Natural killer cell treated with Interleukin-12 subunit alpha and Interleukin-12 subunit beta and Interleukin-15 and Interleukin-18, amount 100 ng/mL, for 72 hours (primary cell): ENCODE measurements at places on chromosomes 16 and 17.

DNA sequence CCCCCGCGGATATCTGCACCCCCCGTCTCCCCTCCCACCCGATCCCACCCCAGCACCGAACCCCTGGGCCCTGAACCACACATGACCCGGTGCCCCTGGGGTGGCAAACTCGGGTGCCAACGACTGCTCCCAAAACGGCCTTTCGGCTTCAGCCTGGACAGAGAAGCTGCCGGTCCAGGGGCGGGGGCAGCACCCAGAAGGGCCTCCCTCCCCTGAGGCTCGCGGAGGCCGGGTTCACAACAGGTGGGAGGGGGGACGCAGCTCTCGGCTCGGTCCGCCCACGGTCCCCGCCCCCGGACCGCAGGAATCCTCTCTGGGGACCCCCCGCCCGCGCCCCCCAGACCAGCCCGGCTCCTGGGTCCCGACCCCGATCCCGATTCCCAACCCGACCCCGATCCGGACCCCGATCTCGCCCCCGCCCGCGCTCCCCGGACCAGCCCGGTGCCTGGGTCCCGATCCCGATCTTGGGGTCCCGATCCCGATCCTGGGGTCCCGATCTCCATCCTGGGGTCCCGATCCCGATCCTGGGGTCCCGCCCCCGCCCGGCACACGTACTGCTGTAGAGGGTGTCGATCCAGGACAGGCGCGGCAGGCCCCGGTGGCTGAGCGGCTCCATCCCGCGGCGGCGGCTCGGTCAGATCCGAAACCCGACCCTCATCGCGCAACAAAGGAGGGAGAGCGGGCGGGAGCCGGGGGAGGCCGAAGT lies 516 bp downstream of the ABR start:
- H3K27me3 ChIP-seq, result no peaks in the 10 kb centered on the region
- H3K36me3 ChIP-seq, result no peaks in the 10 kb centered on the region
- no peak overlapping the region for H3K27ac ChIP-seq
- no peak for DNase-seq
- no peaks in the 10 kb centered on the region for H3K4me1 ChIP-seq

DNA sequence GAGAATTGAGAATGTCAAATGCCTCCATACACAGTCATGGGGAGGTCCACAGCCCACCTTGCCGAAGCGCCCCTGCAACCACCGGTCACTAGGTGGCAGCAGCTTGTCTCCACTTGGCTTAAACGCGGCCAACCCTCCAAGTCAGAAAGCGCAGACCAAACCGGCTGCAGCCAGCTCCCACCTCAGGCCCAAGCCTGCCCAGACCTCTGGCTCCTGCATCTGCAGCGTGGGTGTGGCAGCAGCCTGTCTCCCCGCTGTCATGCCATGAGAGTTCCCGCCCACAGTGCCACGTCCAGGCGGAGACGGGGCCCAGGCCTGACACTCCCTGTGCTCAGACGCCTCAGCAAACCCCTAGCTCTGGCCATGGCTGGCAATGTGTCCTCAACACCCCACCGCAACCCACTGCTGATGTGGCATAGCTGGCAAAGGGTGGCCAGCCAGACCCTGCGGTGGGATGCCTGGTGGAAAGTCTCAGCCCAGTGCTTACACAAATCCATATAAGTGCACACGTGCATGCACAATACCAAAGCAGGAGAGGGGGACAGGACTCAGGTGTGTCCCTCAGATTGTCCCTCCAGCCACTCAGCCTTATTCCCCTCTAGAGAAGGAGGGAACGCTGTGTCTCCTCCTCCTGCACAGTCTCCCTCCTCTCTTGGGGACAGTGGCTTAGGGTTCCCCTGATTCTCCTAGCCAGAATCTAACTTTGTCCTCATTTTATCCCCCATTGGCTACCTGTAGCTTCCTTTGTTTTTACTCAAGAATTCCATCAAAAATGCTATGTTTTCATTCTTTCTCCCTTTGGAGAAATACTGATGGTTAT lies 10.9 kb downstream of the COPZ2 start:
- peaks cover 22% of the 10 kb centered on the region for H3K4me1 ChIP-seq
- peak; percentile 79 for DNase-seq
- no peak overlapping the region for H3K27ac ChIP-seq
- no peaks in the 10 kb centered on the region for H3K36me3 ChIP-seq
- H3K4me3 ChIP-seq, result no peak overlapping the region

DNA sequence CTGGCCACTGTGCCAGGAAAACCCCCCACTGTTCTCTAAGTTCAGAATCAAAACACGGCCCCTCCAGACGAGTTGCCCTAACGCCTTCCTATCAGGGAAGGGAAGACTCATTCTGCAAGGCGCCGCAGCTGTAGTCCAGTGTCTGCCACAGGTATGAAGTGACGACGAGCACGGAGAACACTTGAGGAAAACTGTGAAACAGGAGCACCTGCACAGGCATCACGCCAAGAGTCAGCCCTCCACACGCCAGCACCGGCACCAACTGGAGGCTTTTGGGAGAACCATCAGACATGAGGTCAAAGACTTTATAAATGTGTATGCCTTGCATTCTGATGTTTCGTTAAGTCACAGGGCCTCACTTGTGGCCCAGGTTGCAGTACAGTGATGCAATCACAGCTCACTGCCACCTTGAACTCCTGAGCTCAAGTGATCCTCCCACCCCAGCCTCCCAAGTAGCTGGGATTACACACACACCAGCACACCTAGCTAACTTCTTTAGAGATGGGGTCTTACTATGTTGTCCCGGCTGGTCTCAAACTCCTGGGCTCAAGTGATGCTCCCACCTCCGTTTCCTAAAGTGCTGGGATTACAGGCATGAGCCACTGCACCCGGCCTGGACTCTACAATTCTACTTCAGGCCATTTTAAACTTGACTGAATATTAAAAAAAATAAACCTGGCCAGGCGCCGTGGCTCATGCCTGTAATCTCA lies 22.9 kb downstream of the KLHDC4 start:
- H3K27me3 ChIP-seq, result no peaks in the 10 kb centered on the region
- no peak for DNase-seq
- no peak overlapping the region for H3K27ac ChIP-seq
- H3K4me1 ChIP-seq, result peaks cover 17% of the 10 kb centered on the region

DNA sequence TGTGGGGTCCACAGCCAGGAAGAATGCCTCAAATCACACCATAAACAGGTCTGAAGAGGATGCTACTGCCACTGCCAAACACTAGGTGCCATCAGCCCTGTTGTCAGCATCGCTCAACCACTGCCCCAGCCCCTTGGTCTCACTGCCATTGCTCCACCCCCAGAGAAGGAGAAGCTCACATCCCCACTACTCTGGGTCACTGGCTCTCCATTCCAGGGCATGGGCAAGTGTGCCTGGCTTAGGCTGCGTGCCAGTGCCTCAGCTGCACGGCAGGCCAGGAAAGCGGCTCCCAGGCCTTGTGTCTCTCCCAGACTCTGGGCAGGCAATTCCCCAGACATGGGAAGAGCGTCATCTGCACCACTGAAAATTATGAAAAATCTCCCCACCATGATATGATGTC lies 1.2 kb upstream of the IGSF6 start:
- no peak for DNase-seq
- no peaks in the 10 kb centered on the region for H3K27me3 ChIP-seq
- H3K4me3 ChIP-seq, result no peak overlapping the region
- peaks cover 6% of the 10 kb centered on the region for H3K36me3 ChIP-seq
- H3K4me1 ChIP-seq, result peaks cover 22% of the 10 kb centered on the region
- no peak overlapping the region for H3K27ac ChIP-seq

DNA sequence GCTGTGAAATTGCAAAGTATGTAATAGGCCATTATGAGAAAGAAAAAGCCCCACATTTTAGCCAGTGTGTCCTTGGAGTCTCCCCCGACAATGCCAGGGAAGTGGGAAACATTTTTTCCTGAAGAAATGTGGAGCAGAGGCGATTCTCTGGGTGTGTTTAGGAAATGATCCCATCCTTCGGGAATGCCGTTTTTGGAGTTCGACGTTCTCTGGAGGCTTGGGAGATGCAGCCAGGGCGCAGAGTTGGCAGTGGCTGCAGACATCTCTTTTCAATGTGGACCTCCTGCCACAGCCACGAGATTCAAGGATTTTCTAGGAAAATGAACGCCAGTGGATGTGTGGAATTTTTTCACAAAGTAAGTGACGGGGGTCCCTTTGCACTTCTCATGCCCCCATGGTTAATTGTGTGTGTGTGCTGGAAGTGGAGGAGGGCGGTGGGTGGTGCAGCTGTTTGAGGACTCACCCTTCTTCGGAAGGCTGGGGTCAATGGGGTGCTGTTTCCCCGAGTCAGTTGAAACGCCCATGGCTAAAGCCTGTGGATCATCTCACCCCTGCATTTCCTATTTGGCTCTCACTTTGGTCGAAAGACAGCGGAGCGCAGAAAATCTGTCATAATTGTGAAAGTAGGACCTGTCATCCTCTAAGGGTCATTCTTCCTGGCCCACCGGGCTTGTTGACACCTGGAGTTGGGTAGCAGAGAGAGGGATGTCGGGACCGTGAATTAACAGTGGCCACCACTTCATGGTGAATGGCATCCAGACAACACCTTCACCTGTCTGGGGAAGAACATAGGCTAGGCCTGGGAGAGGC lies 73.2 kb downstream of the CMIP start:
- no peaks in the 10 kb centered on the region for H3K36me3 ChIP-seq
- H3K27ac ChIP-seq, result no peak overlapping the region
- no peak for DNase-seq
- peaks cover 60% of the 10 kb centered on the region for H3K4me1 ChIP-seq
- no peak overlapping the region for H3K4me3 ChIP-seq
- H3K27me3 ChIP-seq, result no peaks in the 10 kb centered on the region

DNA sequence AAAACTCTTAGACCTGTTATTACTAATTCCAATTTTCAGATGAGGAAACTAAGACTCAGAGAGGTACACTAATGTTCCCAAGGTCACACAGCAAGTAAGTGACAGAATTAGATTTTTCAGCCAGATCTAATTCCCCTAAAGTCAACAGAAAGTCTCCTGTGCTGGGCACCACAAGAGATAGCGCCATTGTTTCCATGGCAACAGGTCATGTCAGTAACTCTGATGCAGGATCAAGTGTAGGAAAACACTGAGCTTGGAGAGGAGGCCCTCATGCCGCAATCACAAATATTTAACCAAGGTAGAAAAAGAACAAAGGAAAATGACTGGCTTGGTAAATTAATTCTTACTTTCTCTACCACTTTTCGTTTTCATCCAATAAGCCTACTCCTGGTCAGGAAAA lies 166.0 kb upstream of the CDH13 start:
- no peak overlapping the region for H3K27ac ChIP-seq
- H3K36me3 ChIP-seq, result no peaks in the 10 kb centered on the region
- H3K27me3 ChIP-seq, result peaks cover 8% of the 10 kb centered on the region
- no peak overlapping the region for H3K4me3 ChIP-seq

DNA sequence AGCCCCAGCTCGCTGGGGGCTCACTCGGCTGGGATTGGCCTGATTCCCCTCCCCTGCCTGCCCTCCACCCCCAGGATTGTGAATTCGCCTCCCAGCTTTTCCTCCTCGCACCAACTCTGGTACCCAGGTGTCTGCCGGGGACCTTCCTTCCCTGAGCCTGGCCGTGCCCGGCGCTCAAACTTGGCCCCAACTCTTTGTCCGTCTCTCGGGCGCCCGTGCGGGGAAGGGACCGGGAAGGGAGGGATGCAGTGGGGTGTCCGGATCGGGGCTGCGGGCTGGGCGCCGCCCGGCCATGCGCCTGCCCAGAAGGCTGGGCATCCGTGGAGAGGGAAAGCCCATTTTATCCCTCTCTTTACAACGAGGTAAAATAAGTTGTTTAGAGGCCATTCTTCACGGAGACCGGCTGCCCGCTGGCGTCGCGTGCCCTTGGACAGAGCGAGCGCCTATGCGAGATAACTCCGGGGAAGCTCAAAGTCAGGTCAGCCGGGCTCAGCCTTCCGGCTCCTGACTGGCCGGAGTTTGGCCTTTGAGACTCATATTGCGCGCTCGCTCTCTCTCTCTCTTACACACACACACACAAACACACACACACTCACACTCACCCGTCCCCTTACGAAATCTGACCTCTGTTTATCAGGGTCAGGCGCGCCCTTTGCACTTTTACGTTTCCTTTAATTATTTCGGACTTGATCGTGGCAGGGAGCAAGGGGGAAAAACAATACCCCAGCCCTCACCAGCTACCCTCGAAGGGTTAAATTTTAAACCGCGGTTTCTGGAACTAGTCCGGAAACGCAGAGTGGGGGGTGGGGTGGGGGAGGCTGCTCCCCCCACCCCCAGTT lies 774 bp upstream of the MAF start:
- DNase-seq, result no peak
- H3K27ac ChIP-seq, result peak overlapping the region; percentile 79
- peaks cover 6% of the 10 kb centered on the region for H3K36me3 ChIP-seq
- H3K4me3 ChIP-seq, result peak overlapping the region; percentile 94
- peaks cover 52% of the 10 kb centered on the region for H3K4me1 ChIP-seq
- peaks cover 8% of the 10 kb centered on the region for H3K27me3 ChIP-seq

- H3K4me3 ChIP-seq, result peak overlapping the region; percentile 92
- H3K36me3 ChIP-seq, result no peaks in the 10 kb centered on the region
- peaks cover 17% of the 10 kb centered on the region for H3K4me1 ChIP-seq
- H3K27me3 ChIP-seq, result no peaks in the 10 kb centered on the region
- peak overlapping the region; percentile 48 for H3K27ac ChIP-seq
- DNase-seq, result no peak
Measured at GRCh38 chr17:45048795-45049563, 2.5 kb downstream of the DCAKD start.

GRCh38 chr16:47323241-47323640 lies 137.6 kb downstream of the ITFG1 start:
- H3K4me1 ChIP-seq, result peaks cover 12% of the 10 kb centered on the region
- no peaks in the 10 kb centered on the region for H3K27me3 ChIP-seq
- no peak for DNase-seq

GRCh38 chr17:51647826-51648225 lies 387.5 kb downstream of the UTP18 start:
- H3K27me3 ChIP-seq, result peaks cover 28% of the 10 kb centered on the region
- no peak overlapping the region for H3K4me3 ChIP-seq
- no peaks in the 10 kb centered on the region for H3K36me3 ChIP-seq
- no peak for DNase-seq
- no peaks in the 10 kb centered on the region for H3K4me1 ChIP-seq

DNA sequence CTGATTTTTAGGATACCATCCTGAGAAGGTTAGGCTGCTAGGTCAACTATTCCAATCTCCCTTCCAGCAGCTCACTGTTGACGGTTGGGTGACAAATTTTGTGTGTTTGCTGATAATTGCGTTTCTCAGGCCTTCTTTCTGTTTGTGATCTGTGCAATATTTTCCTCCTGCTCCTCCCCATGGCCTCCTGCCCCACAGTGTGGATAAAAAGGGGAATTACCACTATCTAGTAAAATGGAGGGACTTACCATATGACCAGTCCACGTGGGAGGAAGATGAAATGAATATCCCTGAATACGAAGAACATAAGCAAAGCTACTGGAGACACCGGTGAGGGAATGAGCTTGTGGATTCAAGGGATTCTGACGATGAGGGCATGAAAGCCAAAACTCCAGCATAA lies 9.2 kb downstream of the CHD3 start:
- H3K4me1 ChIP-seq, result peaks cover 17% of the 10 kb centered on the region
- H3K27me3 ChIP-seq, result no peaks in the 10 kb centered on the region
- H3K36me3 ChIP-seq, result peaks cover 46% of the 10 kb centered on the region
- DNase-seq, result no peak
- H3K27ac ChIP-seq, result peak overlapping the region; percentile 64
- no peak overlapping the region for H3K4me3 ChIP-seq
